ENCODE measurements at places on chromosomes 6 and 20. TPM values are rescaled to one million over a fixed set of nuclear protein-coding genes. Genes with fewer than 3 reads are reported as not detected.

DNA sequence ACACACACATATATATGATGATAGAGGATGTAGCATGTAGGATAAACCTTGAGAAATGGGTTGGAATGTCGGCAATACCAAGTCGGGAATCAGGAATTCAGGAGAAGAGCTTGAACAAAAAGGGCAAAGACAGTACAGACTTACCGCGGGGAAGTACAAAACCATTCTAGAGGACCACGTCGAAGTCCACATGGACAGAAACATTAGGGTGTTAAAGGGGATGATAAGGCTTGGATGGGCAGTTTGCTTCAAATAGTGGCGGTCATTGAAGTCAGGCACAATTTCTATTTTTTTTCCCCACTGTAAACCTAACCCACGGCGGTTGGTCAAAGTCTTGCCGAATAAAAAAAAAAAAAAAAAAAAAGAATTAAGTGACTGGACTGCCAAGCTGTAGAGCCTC lies 766 bp upstream of the NUS1 start:
- DNase-seq: no peak

DNA sequence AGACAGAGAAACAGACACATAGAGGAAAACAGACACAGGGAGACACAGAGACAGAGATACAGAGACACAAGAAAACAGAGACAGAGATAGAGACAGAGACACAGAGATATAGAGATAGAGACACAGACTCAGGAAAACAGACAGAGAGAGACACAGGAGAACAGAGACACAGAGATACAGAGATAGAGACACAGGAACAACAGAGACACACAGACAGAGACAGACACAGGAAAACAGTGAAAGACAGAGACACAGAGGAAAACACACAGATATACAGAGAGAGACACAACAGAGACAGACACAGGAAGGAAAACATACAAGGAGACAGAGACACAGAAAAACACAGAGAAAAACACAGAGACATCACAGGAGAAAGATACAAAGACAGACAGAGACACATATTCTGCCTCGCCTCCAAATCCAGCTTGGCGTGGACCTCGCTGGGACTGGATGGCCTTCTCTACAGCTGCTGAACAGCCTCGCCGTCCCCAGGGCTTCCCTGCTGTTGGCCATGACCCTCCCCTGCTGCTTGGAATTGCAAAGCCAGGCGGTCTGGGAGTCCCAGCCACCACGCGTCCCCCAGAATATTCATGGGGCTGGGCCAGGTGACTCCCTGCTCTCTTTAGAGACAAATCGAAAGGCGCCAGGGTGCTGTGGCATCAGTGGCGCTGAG lies 36.8 kb downstream of the NTSR1 start:
- no peak for DNase-seq

GRCh38 chr6:14177413-14178082 lies 60.0 kb downstream of the CD83 start:
- DNase-seq: no peak

DNA sequence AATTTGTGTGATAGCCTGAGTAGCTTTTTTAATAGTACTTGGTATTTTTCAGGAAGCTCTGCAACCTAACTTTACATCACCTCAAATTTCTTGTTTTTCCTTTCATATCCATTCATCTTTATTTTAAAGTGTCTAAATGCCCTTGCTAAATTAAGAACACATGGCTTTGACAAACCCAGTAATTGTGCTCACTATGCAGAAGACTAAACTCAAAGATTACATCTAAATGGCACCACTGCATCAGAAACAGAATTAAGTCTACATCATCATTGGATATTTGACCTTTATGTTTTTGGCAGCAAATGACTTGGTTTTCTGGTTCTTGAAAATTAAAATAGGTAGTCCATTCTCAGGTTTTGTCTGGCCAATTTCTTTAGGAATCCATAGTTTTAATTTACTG lies 69.6 kb upstream of the HDGFL1 start:
- no peak for DNase-seq

DNA sequence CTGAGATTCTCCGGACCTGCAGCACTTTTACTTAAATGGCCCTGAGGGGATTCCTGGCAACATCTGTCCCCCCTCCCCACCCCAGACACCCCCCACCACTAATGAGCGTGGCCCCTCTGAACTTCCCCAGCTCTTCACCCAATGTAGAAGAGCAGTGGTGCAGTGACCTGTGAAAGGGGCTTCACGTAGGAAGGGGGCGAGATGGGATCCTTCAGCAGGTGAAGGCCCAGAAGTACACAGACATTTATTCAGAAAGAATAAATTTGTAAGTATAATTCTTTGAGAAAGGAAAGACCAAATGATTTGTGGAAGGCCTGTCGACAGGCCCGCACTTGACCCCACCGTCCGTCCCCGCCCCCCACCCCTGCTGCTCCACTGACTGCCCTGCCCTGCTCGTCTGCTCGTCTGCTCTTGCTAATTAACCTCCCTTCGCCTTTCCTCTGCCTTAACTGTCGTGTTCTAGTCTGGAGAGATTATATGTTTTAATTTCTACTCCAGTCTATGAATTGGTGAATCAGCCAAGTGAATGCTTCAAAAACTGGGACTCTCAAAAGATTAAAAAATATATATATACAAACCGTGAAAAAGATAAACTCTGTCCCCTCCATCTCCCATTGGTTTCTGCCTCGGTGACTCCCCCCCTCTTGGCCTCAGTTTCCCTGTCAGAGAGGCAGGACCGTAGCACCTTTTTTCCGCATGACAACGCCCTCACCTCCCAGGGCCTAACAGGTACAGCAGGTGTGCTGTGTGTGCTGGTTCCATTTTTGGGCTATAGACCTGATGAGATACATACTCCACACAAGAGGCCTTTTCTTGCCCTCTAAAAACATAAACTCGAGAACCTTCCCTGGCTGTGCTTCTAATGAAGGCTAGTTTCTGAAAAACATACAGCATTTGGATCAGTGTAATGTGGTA lies 49.2 kb downstream of the GNAS start:
- DNase-seq: no peak

DNA sequence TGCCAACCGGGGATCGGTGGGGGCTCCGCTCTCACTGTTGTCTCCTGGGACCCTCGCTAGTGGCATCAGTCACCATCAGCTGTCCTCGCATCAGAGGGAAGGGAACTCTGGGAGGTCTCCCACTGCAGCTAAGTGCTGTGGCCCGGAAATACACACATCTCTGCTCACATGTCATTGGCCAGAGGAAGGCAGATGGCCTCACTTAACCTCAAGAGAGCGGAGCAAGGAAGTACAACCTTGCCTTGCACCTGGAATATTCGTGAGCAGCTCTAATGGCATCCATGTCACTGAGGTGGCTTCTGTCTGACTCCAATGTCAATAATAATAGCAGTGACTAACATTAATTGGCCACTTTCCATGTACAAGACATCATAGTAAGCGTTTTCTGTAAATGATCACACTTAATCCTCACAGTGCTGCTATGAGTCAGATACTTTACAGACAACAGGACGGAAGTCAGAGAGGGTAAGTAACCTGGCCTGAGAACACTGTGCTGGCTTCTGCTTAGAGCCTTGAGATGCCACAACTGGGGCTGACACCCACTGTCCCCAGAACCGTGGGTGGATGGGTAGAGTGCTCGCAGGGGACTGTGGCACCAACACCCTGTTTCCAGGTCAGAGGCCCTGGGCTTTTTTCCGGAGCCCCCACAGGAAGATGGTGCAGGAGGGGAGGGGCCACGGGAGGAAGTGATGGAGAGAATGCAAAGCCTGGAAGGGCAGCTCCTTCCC lies 6.0 kb downstream of the LHFPL5 start:
- peak; percentile 98 for DNase-seq

GRCh38 chr20:17904027-17904426 lies 64.6 kb downstream of the SNX5 start:
- no peak for DNase-seq

DNA sequence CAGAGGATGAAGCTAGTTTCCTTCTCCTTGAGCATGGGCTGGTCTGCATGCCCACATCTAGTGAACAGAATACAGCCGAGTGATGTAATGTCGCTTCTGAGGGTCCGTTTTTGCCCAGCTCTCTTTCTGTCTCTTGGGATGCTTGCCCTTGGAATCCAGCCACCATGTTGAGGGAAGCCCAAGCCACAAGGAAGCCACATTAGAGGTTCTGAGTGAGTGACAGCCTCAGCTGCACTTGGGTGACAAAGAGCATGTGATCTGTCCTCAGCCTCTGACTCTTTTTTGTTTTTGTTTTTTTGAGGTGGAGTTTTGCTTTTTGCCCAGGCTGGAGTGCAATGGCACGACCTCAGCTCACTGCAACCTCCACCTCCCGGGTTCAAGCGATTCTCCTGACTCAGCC lies 100.6 kb upstream of the SALL4 start:
- no peak for DNase-seq

- no peak for DNase-seq
These were observed 133.1 kb upstream of the PTPRT start for GRCh38 chr20:43322851-43323250.

- peak; percentile 20 for DNase-seq
These were observed 126.5 kb upstream of the CDYL start for GRCh38 chr6:4649728-4650127.

DNA sequence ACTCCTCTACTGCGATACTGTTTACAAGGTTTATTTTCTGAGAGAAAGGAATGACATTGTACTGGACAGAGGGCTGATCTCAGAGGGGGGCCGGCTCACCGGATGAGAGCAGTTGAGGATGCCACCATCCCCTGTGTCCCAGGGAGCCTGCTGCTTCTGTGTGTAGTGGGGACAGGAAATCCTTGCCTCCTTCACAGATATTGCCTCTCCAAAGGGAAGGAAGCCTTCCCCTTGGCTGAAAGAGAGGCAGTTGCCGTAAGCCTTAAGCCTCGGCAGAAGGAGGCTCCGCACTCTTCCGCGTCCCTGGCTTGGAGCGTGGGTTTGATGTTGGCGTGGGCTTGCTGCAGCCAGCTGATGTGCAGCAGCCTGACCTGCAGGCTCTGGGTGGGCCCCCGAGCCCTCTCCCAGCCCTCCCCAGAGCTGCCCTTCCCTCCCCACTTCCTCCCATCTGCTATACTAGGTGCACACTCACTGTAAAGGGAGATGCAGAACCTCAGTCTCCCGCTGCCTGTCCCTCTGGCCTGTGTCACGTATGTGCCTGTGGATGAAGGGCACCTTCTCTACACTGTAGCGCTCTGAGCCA lies 45.7 kb upstream of the RPS6KA2 start:
- no peak for DNase-seq

DNA sequence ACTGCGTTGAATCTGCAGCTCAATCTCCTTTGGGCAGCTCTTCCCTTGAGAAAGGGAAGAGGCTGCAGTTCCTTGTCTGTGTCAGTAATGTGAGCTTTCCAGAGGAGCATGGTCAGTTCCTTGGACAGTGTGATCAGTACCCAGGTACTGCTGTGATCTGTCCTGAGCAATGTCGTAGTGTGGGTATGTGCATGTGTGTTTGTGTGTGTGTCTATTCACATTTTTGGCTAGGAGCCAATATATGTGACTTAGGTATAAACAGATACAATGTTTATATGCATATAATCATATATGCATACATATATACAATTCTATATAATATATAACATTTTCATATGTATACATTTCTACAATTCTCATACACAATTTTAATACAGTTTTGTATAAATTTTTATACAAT lies 85.4 kb upstream of the OLIG3 start:
- DNase-seq: no peak

GRCh38 chr6:81734081-81734480 lies 18.4 kb downstream of the TENT5A start:
- no peak for DNase-seq

DNA sequence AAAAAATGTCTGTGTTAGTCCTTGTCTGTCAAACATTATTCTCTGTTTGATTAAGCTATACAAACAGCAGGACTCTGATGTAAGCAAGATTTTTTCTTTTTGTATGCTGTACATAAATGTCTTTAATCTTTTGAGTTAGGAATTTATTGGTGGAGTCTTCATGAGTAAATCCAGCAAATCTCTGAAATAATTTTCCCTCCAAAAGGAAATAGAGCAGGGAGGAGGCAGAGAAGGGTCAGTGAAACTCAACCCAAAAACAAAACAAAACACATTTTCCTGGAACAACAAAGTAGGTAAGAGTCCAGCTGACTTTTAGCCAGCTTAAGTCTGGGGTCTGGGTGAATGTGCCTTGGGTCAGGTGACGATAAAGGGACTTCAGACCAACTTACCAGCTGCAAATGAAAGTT lies 113.7 kb downstream of the FOXA2 start:
- no peak for DNase-seq

DNA sequence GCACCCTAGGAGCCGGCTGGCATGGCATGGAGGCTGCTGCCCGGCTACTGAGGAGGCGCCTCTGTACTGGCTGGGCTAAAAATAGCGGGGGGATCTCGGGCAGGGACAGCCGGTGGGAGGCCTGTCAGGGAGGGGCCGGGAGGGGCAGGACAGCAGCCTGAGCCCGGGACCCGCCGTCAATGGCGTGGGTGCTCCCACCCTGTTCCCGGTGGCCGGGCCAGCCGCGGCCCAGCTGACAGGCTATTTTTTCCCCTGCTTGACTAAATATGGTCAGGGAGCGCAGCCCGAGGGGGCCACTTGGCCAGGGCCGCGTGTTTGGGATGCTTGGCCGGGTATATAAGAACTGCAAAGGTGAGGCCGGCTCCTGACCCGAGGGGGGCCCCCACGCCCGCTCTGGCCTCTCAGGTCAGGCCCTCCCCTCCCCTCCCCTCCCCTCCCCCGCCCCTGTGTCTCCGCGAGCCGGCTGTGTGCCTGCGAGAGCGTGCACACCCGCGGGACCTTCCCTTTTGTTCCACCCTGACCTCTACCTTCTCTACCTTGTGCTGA lies 74.4 kb upstream of the GATA5 start:
- DNase-seq: no peak

- DNase-seq: no peak
These were observed 790 bp downstream of the TOX2 start for GRCh38 chr20:43915211-43916072.

DNA sequence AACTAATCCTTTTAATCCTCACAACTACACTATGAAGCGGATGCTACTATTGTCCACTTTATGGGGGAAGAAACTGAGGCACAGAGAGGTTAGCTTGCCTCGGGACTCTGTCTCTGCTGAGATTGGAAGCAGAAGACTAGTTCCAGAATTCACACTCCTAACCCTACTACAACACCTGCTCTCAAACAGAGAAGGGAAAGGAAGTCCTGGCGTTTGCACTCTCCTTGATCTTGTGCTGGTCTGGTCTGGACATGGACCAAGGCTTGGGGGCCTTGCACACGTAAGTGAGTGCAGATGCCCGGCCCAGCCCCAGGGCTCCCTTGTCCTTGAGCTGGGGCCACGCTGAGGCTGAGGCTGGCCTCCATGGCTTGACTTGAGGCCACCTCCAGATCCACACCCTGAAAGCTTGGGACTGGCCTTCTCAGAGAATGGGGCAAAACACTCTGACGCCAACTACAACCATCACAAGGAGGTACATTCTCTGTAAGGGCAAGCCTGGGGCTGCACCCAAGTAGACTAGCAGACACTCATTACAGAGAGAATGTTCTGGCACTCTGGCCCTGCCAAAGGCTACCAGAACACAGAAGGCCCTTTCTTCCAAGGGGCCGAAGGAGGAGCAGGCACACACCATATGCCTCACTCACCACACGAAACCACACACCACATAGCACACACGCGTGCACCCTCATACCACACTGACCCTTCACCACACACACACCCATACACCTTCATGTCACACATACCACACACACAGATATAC lies 33.3 kb upstream of the EZR start:
- no peak for DNase-seq

MARCKS gene
- total RNA-seq: 51.5 TPM

CLDN20 gene
- not detected for total RNA-seq

MUC22 gene
- total RNA-seq: 0.06 TPM

ADGRB3 gene
- 0.11 TPM for total RNA-seq

CNKSR3 gene
- 3.2 TPM for total RNA-seq

MEA1 gene
- 146 TPM for total RNA-seq

DYNLRB1 gene
- total RNA-seq: 153 TPM
